ENCODE measurements at places on chromosomes 7 and 10.

DNA sequence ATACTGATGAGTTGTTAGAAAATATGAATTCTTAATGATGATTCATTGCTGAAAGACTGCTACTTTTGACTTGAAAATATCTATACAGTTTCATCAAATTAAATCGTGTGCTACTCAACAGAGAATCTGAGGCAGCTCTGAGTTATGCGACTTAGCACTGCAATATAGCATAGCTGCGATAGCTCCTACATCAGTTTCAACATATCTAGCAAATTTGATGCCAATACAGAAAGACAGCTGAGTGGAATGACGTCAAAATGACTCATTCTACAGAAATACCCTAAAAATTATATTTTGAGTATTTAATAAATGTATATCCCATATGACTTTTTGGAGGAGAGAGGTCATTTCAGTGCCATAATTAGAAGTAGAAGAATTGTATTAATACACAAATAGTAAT lies 1.1 kb upstream of the TARP start:
- peak; percentile 27 for DNase-seq

- no peak for DNase-seq
These were observed 80.7 kb downstream of the SLC37A3 start for GRCh38 chr7:140317597-140317996.

DNA sequence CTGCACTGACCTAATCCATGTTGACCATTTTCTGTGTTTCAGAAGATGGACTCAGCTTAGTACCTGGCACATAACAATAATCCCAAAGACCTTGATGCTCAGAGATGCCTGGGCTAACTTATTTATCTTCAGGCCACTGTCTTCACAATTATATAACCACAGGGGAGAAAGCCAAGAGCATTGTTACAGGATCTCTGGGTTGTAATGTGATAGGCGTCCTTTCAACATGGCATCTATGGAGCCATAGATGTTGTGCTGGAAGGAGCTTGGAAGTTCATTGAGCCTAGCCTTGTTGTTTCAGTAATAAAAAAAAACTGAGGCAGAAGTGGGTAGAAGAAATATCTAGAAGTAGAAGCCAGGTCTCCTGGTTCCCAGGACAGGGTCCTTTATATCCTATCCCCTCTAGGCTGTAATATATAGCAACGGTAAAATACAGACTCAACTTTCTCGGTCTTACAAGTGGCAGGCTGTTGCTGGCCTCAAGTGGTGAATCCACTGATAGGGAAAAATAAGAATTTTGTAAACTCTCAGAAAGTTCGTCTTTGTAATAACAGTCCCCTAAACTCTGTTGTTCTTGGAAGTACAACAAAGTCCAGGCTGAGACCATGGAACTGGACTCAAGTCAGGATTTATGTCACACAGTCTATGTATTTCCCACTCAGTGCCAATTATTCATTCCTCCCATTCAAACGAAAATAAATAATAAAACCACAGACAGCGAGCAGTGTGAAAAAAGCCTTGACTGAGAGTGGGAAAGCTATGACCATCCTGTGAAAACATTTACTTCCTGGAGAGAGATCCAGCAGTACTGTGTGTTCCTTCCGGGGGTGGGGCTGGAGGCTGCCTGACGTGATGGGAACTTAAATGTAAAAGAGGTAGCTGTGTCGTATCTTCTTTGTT lies 277.6 kb downstream of the REEP3 start:
- DNase-seq = peak; percentile 95

DNA sequence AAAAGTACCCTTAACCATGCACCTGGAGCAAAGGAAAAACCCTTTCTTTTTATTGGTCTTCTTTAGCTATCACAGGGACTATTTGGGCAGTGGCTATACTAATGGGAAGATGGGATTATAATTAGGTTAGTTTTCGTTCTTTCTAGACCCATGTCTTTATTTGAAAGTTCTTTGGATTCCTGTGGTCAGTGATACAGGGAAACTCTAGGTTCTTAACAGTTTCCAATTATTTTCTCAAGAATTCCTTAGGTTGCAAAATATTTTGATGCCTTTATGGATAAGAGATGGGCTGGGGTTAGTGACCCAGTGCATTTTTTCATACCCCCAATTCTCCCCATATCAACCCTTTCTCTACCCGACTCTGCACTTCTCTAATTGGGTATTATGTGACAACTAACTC lies 49.0 kb downstream of the ADD3 start:
- DNase-seq = peak; percentile 86

- DNase-seq = no peak
These were observed 82.7 kb downstream of the ARHGAP22 start for GRCh38 chr10:48522011-48522765.

DNA sequence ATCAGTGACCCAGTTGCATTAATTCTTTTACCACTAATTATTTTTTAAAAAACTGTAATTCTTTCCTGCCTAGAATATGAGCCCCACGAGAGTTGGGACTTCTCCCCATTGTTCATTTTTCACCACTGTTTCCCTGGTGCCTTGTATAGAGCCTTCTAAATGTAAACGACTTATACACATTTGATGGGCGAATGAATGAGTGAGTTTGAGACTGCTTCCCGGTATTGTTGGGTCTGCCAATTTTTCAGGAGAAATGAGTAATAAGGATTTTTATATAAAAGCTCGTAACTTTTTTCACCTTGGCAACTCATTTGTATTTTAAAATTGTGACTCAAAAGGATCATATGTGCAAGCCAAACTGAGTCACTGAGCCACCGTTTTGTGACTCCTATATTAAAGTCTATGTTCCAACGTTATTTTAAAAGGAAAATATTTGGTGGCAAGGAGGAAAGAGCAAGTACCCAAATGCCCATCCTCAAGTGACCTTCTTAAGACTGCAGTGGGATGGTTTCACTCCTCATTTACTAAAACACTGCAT lies 621.3 kb downstream of the KCNMA1 start:
- DNase-seq = no peak

GRCh38 chr7:7944619-7945282 lies 23.8 kb upstream of the GLCCI1 start:
- no peak for DNase-seq

GRCh38 chr7:21450941-21451340 lies 23.1 kb downstream of the SP4 start:
- no peak for DNase-seq

DNA sequence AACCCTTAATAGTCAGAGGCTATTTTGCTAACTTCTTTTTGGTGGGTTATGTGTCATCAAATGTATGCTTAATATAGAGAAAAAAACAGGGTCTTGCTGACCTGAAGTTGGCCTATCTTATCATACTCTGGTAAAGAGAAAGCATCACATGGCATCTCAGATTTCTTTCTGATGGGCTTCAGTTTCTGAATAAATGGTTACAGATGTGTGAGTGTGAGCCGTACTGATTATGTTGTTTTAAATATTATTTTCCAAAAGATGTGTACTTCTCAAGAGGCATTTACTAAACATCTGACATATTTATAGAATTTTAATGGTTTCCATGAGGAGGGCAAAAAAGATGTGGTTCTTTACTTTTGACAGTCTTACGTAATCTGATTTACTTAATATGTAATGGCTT lies 28.4 kb downstream of the BBS9 start:
- peak; percentile 26 for DNase-seq

DNA sequence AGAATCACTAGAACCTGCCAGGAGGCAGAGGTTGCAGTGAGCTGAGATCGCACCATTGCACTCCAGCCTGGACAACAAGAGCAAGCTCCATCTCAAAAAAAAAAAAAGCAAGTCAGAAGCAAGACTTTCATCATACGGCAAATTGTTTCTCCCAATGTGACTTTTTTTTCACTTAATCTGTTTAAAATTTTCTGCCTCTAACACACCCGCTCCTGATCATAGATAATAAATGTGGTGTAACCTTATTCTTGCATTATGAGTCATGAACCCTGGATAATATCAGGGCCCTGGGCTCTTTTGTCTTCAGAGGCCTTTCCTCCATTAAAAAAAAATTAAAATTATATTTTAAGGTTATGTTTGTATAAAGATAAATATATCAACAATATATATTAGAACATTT lies 111.4 kb upstream of the JCAD start:
- peak; percentile 82 for DNase-seq

DNA sequence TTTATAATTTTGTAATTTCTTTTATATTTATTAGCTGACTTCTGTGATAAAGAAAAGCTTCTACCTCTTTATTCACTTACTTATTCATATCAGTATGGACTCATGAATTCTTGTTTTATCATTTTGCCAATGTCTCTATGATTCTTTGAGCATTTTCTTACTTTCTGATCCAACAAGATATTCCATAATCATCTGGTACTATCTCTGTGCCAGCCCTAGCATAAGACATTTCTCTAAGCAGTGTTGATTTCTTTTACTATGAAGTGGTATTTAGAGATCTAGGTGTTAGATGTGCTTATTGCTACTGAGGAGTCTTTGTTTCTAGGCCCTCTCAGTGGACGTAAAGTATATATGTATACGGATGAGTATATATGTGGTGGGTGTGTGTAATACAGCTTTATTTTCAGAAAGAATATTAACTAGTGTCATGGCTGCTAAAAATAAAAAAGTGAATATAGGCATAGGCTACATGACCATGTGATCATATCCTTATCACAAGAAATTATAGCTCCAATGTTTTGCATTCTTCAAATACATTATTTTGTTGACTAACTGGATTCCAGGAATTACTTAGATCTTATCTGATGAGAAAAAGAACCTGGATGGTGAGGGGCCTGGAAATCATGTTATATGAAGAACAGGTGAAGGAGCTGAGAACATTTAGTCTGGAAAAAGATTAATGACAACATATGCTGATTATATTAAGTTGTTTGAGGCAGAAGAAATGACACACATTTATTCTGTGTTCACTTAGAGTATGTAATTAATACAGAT lies 13.1 kb downstream of the PHTF2 start:
- peak; percentile 62 for DNase-seq

GRCh38 chr10:119608316-119609155 lies 11.8 kb upstream of the TIAL1 start:
- peak; percentile 31 for DNase-seq

- no peak for DNase-seq
These were observed 451.9 kb downstream of the KCNMA1 start for GRCh38 chr10:77185696-77186095.

- no peak for DNase-seq
These were observed 18.3 kb downstream of the CREB5 start for GRCh38 chr7:28430616-28431015.

DNA sequence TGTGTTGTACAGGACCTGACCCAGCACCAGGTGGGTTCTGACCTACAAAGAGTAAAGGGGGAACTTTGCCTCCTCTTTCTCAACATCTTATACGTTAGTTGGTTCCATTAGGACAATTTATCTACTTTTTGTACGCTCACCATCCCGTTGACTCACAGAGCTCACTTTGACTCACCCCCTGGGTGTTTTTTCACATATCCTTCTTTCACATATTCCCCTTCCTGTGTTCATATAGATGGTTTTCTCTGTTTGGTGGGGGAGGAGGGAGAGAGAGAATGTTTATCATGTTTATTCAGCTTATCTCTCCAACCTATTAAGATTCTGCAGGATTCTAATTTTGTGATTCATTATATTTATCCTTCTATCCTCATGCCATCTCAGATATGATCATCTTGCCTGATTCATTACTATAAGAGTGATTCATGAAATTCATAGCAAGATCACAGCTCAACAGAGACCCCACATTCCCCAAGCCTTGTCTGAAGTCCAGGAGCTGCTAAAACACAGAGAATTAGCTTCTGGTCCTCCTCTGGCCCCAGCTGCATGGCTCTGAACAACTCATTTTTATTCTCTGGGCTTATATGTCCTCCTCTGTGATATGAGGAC lies 37.2 kb downstream of the PRSS2 start:
- DNase-seq = peak; percentile 62

- no peak for DNase-seq
These were observed 44.4 kb upstream of the SHH start for GRCh38 chr7:155856656-155857055.

DNA sequence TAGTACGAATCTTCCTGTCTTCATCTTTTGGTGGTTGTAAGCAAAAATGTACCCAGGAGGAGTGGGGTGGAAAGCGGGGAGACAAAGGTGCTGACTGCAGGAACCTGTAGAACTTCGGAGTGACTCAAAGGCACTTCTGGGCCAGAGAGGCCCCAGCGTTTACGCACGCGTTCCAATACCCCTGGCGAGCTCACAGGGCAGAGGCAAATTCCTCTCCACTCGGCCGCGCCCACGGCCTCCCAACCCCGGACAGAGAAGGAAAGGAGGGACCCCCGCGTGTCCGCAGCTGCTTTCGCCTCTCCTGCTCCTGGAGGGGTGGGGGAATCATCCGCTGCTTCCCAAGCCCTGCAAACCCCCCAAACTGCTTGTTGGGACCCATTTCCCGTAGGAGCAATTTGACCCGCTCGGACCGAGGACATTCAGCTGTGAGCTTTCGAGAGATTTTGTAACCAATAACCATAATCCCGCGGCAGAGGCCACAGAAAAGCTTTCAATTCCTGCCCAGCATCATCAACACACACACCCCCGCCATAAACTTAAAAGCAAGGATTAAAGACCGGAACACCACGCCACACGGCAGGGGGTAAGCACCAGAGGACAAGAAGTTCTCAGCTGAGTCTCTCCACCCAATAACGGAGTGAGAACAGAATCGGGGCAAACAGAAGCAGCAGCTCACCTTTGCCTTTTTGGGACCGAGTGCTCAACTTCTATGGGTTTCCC lies 2.3 kb downstream of the IGF2BP3 start:
- DNase-seq = peak; percentile 58

DNA sequence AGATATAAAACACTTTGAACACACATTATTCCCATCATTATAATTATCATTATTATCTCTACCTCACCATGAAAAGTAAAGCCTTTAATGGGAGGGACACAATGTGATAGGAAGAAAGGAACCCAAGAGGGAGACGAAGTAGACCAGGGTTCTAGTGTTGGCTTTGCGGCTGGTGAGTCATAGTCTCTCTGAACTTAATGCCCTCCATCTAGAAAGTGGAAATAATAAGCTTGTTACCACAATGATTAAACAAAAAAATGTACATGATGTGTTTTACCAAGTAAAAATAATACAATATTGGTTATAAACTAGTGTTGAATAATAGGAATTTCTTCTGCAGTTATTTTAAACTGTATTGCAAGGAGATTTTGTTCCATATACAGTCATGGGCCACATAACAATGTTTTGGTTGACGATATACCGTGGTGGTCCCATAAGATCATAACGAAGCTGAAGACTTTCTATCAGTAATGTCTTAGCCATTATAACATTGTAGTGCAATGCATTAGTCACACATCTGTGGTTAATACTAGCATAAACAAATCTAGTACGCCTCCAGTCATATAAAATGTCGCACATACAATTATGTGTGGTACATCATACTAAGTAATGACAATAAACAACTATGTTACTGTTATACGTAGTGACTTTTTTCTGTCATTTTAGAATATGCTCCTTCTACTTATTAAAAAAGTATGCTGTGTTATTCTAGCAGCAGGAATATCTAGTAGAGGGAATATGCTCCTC lies 450.6 kb upstream of the SORCS1 start:
- DNase-seq = peak; percentile 38

- no peak for DNase-seq
These were observed 131.6 kb downstream of the ITGA8 start for GRCh38 chr10:15588151-15588550.

All from fibroblast of skin of right biceps (primary cell).